ENCODE measurements at places on chromosomes 1 and 21. TPM values are rescaled to one million over a fixed set of nuclear protein-coding genes. Genes with fewer than 3 reads are reported as not detected.
A peak's percentile ranks its signal among the peaks of the same experiment; 100 is the strongest.

DNA sequence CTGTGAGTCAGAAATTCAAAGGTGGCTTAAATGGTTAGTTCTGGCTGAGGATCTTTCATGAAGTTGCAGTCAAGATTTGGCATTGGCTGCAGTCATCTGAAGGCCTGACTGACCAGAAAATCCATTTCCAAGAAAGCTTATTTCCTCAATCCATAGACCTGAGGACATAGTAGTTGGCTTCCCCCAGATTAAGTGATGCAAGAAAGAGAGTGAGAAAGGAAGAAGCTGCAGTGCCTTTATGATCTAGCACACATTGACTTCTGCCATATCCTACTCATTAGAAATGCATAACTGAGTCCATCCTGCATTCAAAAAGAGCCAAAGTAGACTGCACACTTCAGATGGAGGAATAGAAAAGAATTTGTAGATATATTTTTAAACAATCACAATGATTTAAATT lies 222.6 kb downstream of the COL24A1 start:
- no peak for DNase-seq

DNA sequence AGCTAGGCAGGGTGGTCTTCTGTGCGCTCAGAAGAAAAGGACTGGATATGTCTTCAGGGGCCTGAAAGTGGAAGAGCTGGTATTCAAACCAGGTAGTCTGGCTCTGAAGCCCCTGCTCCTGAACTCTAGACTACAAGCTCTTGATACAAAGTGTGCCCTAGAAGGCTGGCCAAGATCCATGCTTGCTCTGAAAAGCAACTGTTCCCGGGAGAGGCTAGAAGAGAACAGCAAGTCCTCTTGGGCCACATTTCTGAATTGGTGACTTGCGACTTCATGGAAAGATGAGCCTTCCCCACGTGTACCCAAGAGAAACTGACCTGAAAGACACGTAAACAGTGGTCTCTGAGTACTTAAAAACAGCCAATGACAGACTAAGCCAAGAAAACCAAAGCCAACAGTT lies 123.3 kb upstream of the GRIK3 start:
- DNase-seq, result no peak

- DNase-seq, result no peak
Observed at GRCh38 chr1:1630965-1631781, 800 bp upstream of the MMP23B start.

DNA sequence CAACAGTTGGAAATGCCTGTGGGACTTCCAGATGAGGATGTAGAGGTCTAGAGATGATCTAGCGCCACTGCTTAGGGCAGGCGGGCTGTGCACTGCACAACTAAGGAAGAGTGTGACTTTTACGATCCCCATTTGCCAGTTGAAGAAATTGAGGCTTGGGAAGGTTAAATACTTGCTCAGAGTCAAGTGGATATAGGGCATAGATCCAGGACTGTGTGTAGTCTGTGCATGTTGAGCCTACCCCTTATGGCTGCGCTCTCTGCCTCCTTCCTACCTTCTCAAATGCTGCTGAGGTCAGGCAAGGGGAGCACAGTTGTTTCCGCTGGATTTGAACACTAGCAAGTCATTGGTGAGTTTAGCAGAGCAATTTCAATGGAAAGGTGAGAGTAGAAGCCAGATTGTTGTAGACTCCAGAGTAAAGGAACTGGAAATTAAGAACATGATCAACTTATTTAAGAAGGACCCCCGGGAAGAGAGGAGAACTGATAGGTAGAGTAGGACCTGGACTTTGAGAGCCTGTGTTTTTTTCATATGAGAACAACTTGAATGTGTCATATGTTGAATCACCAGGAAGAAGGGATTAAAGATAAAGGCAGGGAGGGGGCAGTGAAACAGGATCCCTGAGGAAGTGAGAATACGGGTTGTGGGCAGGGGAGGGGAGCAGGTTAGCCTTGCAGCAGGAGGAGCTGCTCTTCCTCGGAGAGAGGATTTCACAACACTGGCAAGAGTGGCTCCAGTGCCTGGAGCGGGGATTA lies 2.7 kb downstream of the CAPN2 start:
- peak; percentile 98 for DNase-seq

OR2M3 gene
- total RNA-seq, result not detected

LYPD8 gene
- total RNA-seq, result 0.84 TPM

PADI2 gene
- 0.12 TPM for total RNA-seq

MIGA1 gene
- 15.7 TPM for total RNA-seq

SKI gene
- total RNA-seq, result 3.5 TPM

IL19 gene
- total RNA-seq, result not detected

VTCN1 gene
- total RNA-seq, result not detected
